CD4-positive, alpha-beta T cell treated with Interleukin-1 beta for 1 hour (primary cell): ENCODE measurements at places on chromosomes 6 and 20.

GRCh38 chr6:15153191-15153590, 92.7 kb upstream of the JARID2 start:
- DNase-seq: no peak

- DNase-seq: no peak
Observed at GRCh38 chr6:33779290-33779689, 9.6 kb downstream of the LEMD2 start.

DNA sequence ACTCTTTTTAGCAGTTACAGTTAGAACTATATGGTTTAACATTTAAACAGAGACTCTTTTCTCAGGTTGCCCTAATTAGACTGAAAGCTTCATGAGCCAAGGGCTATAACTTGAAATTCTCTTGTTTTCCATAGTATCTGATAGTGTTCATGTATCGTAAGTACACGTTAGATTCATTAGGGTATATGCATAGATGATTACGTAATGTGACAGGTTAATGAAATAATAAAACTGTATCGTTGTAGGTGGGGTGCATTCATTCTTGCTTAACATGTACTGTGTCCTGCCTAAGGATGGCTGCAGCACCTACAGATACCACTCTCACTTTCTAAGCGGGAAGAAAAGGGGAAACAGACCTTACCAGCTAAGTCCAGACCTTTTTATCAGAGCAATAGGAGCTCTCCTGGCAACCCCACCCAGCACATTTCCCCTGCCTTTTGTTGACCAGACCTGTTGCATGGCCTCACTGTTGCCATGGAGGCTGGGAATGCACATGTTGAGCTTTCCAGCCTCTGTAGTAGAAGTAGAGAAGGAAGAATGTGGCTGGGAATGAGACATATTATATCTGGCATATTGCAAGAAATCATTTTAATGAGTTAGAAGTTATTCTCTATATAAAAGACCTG, 83.0 kb downstream of the MAP3K4 start:
- no peak for DNase-seq

- no peak for DNase-seq
Observed at GRCh38 chr20:4104045-4104444, 88.7 kb upstream of the RNF24 start.

DNA sequence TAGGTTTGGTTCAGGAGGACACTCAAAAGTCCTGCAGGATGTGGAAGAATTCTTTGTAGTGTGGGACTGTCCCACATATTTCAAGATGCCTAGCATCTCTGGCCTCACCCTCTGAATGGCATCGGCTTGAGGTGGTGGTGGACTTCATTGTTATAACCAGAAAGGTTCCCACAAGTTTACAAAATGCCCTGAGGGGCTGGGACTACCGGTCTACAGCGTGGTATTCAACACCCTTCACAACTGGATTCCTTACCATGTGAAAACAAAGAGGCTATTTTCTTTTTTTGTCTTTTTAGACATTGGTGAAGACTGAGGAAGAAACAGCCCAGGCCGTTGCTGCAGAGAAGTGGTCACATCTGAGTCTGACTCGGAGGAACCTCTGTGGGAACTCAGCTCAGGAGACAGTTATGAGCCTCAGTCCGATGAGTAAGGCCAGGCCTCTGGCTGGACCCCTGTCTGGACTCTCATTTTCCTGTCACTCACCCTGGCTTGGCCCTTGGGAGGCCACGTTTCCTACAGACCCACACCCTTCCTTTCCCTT, 15.2 kb downstream of the PGBD1 start:
- DNase-seq: no peak

GRCh38 chr6:87903323-87903722, 144.3 kb upstream of the SPACA1 start:
- no peak for DNase-seq

- DNase-seq: no peak
Observed at GRCh38 chr6:43290339-43290904, 7.6 kb upstream of the SLC22A7 start.

DNA sequence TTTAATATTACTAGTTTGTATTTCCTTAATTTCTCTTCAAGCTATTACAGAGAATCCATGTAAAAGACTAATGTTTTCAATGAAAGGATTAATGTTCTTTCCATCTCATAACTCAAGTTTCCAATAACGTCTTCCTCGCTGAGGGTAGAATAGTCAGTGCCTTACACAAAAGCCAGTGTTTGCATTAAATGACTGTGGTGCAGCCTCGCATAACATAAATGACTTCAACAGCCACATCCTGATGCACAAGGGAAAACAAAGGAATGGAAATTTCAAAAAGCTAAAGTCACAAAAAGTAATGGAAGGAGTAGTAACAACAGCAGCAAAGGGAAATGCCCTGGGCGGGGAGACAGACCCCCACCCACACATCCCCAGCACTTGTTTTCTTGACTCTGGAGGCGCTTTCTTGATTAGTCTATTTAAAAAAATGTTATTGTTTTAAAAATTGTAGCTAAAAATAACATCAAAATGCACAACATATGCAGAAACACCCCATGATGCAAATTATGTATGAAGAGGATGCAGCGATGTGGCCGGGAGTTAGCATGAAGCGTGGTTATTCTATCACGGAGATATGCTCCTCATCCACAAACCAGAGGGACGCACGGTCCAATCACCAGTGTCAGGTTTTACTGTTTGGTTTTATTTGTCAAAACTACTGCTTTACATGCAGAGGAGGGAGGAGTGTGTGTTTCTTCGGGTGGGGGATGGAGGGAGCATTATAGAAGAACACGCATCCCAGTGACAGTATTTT, 228.6 kb downstream of the GMPR start:
- no peak for DNase-seq

DNA sequence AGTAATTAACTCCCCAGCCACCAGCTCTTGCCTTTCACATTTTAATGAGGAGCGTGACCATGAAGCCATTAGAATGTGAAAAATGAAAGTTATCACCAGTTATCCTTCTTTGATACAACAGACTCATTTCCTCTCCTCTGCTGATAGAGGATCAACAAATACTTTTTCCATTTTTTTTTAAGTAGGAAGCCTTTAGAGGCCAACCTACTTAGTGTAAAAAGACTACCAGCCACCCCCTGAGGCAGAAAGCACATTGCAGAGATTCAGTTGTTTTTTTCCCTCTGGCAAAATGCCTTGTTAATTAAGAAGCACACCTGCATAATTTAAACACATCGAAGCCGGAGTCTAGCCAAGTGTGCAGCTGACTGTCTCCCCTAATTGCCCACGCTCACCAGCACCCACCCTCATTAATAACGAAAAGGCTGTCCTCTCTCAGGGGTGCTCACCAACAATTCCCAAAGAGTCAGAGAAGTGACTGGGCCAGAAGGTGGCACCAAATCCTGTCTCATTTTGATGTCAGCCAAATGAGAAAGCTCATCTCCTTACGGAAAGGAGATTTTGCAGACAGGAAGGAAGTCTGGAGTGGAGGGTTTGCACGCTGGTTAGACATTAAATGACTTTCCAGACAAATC, 60.9 kb upstream of the MC3R start:
- DNase-seq: no peak

DNA sequence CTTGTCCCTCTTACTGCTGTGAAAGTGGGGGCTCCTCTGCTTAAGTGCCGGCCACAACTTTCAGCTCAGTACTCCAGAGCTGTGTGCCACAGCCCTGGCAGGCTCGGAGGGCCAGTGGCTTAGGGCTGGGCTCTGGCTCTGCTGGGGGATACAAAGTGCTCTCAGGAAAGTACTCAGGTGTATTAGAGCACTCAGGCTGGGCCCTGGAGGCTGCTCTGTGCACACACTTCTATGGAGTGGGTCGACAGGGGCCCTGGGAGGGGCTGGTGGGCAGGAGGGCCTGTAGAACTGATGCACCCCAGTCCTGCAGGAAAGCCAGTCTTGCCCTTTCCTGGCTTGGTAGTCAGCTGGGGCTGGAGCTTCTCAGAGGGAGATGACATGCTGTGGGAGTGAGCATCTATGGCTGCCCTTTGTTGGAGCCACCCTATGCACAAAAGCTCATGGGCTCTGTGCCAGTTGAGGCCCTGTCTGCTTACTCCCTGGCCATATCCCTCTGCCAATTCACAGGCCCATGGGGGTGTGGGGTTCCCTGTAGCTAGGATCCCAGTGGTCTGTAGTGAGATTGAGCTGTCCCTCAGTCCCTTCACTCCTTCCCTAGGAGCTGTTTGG, 22.0 kb downstream of the CENPW start:
- no peak for DNase-seq
